ENCODE measurements at places on chromosomes 12 and 14.

GRCh38 chr12:61956545-61956944 is 303.7 kb upstream of the USP15 start:
- DNase-seq: no peak

DNA sequence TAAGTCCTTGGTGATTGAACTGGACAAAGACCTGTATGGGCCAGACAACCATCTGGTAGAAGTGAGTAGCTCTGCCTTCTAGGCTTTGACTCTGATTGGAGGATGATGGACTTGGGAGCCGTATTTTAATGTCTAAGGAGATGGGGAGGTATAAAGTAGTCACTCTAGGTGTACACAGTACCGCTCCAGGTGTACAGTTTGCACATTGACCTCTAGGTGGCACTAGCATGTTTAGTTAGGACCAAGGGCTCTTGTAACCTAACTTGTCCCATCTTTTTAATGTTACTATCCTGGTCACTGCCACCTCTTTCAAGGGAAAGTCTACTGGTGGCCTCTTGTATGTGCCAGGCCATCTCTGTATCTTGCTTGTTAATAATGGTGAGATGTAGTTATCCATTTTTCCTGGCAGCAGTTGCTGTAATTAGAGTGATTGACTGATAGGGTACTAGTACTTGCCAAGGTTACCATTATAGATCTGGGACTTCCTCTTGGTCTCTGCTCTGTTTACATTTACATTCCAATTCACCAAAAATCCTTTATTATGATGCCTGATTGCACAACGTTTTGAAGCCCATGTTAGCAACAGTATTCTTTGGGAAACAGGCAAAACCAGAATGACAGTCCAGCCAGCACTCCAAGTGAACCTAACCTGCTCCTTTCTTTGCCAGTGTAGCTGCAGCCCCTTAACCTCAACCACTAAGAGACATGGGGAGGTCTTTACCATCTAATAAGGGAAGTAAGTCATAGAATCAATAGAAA is 3.6 kb downstream of the SMARCD1 start:
- no peak for DNase-seq

DNA sequence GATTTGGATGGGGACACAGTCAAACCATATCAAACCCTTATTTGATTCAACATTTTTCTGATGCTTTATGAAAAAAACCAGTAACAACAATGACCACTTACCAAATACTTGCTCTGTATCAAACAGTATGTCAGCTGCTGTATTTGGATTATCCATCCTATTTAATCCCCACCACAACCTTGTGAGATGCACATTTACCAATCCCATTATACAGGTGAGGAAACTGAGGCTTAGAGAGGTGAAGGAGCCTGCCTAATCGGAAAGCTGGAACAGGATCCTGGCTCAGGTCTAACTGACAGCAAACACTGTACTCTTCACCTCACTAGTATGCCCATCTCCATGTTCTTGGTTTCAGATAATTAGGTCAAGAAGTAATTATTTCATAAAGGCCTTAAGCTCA is 13.8 kb downstream of the CHST11 start:
- DNase-seq: no peak

- no peak for DNase-seq
These were observed 102.4 kb downstream of the ESR2 start for GRCh38 chr14:64191756-64192155.

- no peak for DNase-seq
These were observed 78.9 kb downstream of the NCOR2 start for GRCh38 chr12:124488520-124488919.

DNA sequence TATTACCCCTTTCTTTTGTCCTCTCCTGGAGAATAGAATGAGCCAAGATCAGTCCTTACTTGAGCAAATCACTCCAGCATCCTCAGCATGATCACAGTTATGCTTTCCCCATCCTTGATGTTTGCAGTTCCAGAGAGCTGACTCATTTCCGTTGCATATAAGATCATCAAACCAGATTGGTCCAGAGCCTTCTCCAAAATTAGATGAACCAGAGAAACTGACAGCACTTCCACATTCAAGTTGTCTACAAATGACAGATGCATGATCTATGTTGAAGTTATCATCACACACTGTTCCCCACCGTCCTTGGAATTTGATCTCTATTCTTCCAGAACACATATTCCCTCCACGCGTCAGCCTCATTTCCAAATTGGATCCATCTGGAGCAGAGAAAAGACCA is 4.8 kb downstream of the CD163 start:
- peak; percentile 7 for DNase-seq

DNA sequence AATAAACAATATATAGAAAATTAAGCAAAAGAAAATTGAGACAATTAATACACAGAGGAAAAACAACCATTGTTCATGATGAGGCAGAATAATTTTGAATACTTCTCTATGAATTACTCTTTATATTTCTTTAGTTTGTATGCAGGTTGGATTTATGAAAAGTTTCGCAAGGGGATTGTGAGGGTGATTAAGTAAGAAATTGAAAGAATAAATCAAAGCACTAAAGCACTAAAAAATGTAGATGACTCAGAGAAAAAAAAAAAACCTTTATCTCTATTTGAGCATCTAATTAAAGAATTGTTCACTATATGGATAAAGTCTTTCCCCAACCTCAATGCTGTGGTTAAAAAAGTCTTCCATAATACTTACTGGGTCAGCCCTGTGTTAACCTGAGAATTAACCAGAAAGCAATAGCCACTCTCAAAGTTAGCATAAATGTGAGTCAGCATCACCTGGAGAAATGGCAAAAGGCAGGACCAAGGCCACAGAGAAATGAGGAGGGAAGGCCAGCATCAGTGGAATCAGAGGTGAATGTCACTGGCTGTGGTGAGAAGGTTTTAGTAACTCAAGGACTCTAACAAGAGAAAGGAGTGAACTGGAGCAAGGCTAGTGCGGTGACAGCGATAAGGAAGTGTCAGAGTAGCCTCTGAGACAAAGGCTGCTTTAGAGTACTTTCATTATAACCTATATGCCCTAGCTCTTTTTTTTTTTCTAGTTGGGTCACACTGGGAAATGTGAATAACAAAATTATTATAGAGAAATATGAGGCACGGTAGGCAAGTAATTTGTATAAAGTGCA is 310.4 kb downstream of the KCNC2 start:
- DNase-seq: no peak

GRCh38 chr12:126747530-126748149 is 1519.3 kb upstream of the TMEM132C start:
- DNase-seq: peak; percentile 14

DNA sequence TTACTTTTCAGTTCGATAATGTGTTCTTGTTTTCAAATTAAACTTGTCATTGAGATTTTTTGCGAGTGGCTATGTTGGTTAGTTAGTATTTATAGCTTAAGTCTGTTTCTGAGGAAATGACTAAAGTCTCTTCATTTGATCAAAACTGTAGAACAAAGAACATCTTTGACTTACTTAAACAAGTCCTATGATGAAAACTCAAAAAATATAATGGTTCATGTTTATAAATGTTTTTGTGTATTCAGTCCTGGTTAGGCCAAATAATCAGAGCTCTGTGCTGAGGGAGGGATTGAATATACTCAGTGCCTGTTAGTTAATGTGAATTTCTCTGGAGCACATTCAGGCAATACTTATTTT is 51.7 kb downstream of the PPFIBP1 start:
- DNase-seq: no peak

DNA sequence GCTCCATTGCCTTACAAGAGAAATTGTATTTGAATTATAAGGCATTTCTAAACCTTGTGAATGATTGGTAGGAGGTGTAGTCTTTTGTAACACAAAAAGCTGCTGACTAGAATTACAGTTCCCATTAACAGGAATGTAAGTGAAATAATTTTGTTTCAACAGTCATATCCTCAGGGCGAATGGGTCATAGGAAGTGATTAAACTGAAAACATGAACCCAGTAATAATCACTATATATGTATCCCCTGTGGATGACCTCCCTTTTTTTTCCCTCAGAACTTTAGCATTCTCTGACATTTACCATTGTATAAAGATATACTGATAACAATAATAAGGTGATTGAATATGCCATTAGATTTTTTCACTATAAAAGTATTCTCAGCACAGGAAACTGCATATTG is 312.3 kb downstream of the ATP23 start:
- DNase-seq: no peak

DNA sequence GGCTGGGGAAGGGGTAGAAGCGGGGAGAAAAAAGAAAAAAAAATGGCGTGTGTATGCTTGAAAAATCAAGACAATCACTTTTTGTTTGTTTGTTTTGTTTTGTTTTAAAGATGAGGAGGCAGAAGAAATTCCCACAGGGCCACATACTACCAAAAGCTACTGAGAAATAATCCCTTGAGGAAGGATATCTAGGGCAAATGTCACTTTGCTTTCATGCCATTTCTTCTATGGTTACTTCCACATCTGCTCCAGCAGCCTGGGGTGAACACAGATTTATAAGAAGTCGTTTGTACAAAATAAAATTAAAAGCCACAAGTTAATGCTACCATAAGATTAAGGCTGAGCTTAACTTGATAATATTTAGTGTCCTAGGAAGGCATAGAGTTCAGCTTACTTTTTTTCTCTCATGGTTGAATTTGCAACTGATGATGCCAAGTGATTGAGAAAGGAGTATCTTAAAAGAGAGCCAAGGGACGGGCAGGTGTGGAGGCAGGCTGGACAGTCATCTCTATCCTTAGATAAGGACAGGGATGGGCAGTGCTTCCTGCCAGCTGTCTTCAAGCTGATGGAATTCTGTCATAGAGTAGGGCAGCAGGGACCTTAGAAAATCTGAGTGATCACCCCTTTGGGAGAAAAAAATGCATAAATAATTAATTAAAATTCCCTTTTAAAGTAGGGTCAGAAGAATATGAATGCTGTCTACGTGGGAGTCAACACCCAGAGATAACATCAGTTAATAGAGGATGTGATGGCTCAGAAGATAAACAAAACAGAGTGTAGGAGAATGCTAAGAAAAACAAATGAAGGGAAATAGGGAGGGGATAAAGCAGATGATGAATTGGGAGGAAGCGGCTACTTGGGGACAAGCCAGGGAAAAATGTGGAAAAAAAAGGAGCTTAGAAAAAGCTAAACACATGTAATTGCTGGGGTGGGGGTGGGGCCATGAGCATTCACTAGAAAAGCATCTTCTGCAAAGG is 57.1 kb downstream of the DYRK2 start:
- DNase-seq: no peak

- no peak for DNase-seq
These were observed 42.3 kb upstream of the KCNA1 start for GRCh38 chr12:4867384-4867783.

DNA sequence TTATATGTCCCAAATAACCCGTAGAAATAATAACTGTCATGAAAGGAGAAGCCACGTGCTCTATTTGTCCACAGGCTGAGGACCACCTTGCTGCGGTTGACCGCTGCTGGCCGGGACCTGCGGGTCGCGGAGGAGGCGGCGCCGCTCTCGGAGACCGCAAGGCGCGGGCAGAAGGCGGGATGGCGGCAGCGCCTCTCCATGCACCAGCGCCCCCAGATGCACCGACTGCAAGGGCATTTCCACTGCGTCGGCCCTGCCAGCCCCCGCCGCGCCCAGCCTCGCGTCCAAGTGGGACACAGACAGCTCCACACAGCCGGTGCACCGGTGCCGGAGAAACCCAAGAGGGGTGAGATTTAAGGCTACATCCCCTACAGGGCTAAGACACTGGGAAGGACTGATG is 21.0 kb downstream of the RPGRIP1 start:
- DNase-seq: no peak

DNA sequence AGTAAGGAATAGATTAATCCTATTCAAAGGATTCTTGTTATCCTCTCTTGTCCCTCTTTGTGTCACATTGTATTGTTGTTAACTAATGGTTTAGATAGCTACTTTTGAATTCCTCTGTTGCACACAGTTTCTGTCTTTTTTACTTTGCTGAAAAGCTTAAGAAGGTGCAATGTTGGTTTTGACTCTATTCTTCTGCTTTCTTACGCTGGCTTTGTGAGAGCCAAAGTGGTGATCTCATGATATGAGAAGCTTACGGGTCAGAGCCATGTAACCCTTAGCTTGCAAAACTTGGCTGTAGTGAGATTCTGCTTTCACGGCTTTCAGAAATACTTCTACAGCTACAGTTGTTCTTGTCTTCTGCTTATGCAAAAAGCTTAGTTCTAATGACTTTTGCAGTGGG is 239.7 kb downstream of the TRHDE start:
- no peak for DNase-seq

DNA sequence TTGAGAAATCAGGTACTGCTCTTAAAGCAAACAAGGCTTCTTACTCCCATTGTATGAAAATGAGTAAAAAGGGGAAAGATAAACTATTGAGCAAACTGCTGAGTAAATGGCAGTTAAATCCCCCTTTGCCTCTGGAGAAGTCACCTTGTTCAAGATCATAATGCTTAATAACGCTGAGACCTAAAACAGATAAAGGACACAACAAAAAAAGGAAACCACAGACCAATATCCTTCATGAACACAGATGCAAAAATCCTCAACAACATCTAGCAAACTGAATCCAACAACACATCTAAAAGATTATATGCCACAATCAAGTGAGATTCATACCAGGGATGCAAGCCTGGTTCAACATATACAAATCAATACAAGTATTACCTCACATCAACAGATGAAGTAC is 109.0 kb upstream of the MDM1 start:
- DNase-seq: no peak

- DNase-seq: no peak
These were observed 445.7 kb downstream of the DAD1 start for GRCh38 chr14:22143363-22143762.

- DNase-seq: no peak
These were observed 69.8 kb downstream of the DPF3 start for GRCh38 chr14:72824051-72824450.

DNA sequence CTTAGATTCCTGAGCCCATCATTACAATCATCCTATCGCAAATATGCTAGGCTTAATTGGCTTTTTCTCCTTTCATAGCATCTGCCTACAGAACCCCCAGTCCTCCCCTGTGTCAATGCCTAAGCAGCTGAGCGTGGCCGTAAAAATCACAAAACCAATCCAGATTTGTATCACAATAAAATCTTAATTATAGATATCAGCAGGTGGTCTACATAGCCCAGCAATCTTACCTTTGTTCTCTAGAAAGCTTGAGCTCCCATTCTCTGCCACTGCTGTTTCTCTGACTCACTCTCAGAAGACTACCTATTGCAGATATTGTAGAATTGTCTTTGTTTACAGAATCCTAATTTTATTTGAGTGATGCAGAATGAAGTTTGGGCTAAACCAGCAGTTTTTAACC is 37.9 kb upstream of the PPM1A start:
- DNase-seq: no peak

- DNase-seq: no peak
These were observed 236.9 kb upstream of the SFSWAP start for GRCh38 chr12:131473741-131474709.

All from putamen (tissue), 1 donor.